ENCODE measurements at places on chromosomes 5 and 9. TPM values are rescaled to one million over a fixed set of nuclear protein-coding genes. Genes with fewer than 3 reads are reported as not detected.

The BICD2 gene
- 28.8 TPM for total RNA-seq

The PIP5KL1 gene
- 3.7 TPM for total RNA-seq

The TBC1D9B gene
- 51.5 TPM for total RNA-seq

The PFN3 gene
- not detected for total RNA-seq

The PHF24 gene
- total RNA-seq = 0.40 TPM
